Mesendoderm (in vitro differentiated cells): ENCODE measurements at places on chromosomes 2 and 18.
A peak's percentile ranks its signal among the peaks of the same experiment; 100 is the strongest.

GRCh38 chr18:28114472-28114871 is 62.5 kb downstream of the CDH2 start:
- H3K27ac ChIP-seq = no peak overlapping the region
- H3K36me3 ChIP-seq = no peaks in the 10 kb centered on the region
- H3K27me3 ChIP-seq = no peaks in the 10 kb centered on the region
- DNase-seq = no peak

- no peaks in the 10 kb centered on the region for H3K36me3 ChIP-seq
- no peak overlapping the region for H3K27ac ChIP-seq
- no peaks in the 10 kb centered on the region for H3K4me1 ChIP-seq
These were observed 11.2 kb downstream of the SLC40A1 start for GRCh38 chr2:189569295-189569910.

GRCh38 chr2:210092791-210093190 is 78.4 kb downstream of the KANSL1L start:
- no peak overlapping the region for H3K4me3 ChIP-seq
- H3K36me3 ChIP-seq = no peaks in the 10 kb centered on the region
- no peaks in the 10 kb centered on the region for H3K27me3 ChIP-seq
- H3K4me1 ChIP-seq = no peaks in the 10 kb centered on the region
- peak; percentile 32 for DNase-seq

GRCh38 chr2:3468296-3468988 is 50.9 kb downstream of the ADI1 start:
- H3K4me3 ChIP-seq = no peak overlapping the region
- no peak overlapping the region for H3K27ac ChIP-seq
- H3K36me3 ChIP-seq = no peaks in the 10 kb centered on the region
- H3K4me1 ChIP-seq = no peaks in the 10 kb centered on the region
- H3K27me3 ChIP-seq = no peaks in the 10 kb centered on the region

DNA sequence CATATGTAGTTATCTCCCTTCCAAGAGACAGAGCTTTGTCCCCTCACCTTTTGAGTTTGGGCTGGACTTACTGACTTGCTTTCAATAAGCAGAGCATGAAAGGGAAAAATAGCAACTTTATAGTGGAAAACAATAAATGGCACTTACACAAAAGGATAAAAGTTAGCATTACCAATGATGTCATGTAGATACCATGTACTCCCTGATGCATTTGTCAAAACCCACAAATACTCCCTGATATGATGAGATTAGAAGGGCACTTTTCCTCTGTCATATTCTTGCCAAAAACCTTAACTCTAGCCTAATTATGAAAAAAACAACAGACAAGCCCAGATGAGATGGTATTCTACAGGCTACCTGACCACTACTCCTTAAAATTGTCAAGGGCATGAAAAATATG is 16.0 kb downstream of the HIBCH start:
- no peak for DNase-seq
- no peak overlapping the region for H3K4me3 ChIP-seq
- H3K27ac ChIP-seq = no peak overlapping the region
- H3K36me3 ChIP-seq = no peaks in the 10 kb centered on the region
- H3K27me3 ChIP-seq = no peaks in the 10 kb centered on the region
- no peaks in the 10 kb centered on the region for H3K4me1 ChIP-seq

GRCh38 chr18:79386547-79386946 is 9.2 kb upstream of the NFATC1 start:
- no peak overlapping the region for H3K27ac ChIP-seq
- peaks cover 2% of the 10 kb centered on the region for H3K4me1 ChIP-seq
- H3K4me3 ChIP-seq = no peak overlapping the region
- H3K36me3 ChIP-seq = no peaks in the 10 kb centered on the region
- DNase-seq = no peak

DNA sequence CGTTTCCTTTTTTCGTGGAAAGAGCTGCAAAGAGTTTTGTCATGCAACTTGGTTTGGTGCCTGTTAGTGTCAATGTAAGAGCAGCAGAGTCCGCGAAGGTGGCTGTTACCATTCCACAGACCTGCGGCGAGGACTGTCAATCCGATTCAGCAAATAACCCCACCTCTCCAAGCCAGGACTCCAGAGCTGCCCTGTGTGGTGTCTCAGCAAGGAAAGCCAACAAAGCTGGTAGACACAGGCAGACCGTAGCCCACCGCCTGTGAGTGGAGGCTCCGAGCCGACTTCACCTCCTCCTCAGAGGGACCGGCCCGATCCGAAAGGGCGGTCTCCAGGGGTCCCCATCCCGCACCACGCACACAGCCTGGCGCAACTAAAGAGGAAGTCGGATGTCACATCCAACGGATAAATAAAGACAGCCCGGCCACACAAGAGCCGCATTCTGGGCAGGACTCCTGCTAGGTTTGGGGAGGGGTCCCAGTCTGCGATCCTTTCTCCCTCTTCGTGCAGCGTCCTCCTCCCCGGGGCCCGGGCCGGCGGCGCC is 819 bp downstream of the ANKRD44 start:
- H3K4me3 ChIP-seq = peak overlapping the region; percentile 24
- no peaks in the 10 kb centered on the region for H3K27me3 ChIP-seq
- H3K4me1 ChIP-seq = no peaks in the 10 kb centered on the region

DNA sequence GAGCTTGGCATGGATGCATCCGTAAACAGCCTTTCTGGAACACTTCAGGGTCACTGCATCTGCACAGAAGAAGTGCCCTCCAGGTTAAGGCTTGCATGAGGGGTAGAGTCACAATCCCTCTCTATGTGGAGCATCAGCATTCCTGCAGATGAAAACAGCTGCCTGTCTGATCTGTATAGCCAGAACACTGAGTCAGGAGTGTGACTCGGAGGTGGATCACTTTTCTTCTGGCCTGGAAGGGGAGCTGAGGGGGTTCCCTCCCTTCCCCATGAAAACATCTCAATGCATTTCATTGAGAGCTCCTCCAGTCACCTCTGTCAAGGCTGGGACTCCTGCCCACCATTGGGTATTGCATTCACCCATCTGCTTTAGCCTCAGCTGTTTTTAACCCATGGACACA is 72.5 kb upstream of the SERPINE2 start:
- H3K27ac ChIP-seq = no peak overlapping the region
- no peak overlapping the region for H3K4me3 ChIP-seq
- H3K4me1 ChIP-seq = no peaks in the 10 kb centered on the region
- no peaks in the 10 kb centered on the region for H3K36me3 ChIP-seq
- no peak for DNase-seq

DNA sequence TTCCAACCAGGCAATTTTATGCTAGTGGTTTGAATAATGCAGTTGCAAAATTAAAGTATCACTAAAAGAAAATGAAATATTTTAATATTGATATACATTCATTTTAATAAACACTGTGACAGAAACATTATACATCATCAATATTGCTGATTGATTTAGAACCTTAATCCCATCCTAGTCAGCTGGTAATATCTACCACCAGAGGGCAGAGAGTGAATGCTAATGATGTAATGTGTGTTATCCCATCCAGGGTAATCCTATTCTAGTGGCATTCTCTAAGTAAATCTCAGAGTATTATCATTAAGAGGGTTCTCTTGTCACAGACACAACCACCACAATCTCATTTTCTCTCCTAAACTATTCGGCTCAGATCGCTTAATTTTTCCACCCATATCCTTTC is 477.4 kb downstream of the CPS1 start:
- no peaks in the 10 kb centered on the region for H3K36me3 ChIP-seq
- no peaks in the 10 kb centered on the region for H3K27me3 ChIP-seq
- no peaks in the 10 kb centered on the region for H3K4me1 ChIP-seq
- H3K27ac ChIP-seq = no peak overlapping the region
- peak; percentile 72 for DNase-seq

- no peaks in the 10 kb centered on the region for H3K27me3 ChIP-seq
- no peaks in the 10 kb centered on the region for H3K36me3 ChIP-seq
- peaks cover 5% of the 10 kb centered on the region for H3K4me1 ChIP-seq
- H3K4me3 ChIP-seq = no peak overlapping the region
- no peak overlapping the region for H3K27ac ChIP-seq
These were observed 120.7 kb downstream of the LOXHD1 start for GRCh38 chr18:46536215-46536874.

DNA sequence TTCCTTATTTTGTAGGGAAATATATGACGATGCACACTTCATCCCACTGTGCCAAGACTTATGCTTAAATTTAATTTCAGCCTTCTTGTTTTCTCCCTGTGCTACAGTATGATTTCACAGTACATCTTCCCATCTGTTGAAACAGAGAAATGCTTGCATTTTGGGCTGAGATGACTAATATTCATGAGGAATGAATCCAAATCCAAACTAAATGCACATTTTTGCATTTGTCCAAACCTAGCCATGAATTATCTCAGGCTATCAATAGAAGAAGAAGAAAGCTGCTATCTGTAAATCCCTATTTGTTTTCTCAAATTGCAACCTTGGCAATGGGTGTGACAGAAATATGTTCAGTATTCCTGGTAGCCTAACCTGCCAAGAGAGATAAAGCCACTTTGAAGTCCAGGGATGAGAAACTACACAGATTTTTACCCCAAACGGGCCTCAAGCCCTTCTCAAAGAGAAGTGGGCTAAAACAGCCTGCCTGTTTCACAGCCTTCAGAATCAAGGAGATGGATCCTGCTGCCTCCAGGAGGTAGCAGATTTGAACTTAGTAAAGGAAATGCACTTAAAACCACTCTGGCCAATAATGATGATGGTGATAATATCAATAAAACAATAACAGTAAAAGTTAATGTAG is 306.9 kb upstream of the NT5C1B start:
- DNase-seq = no peak
- no peak overlapping the region for H3K27ac ChIP-seq
- no peaks in the 10 kb centered on the region for H3K27me3 ChIP-seq
- no peak overlapping the region for H3K4me3 ChIP-seq
- no peaks in the 10 kb centered on the region for H3K4me1 ChIP-seq

DNA sequence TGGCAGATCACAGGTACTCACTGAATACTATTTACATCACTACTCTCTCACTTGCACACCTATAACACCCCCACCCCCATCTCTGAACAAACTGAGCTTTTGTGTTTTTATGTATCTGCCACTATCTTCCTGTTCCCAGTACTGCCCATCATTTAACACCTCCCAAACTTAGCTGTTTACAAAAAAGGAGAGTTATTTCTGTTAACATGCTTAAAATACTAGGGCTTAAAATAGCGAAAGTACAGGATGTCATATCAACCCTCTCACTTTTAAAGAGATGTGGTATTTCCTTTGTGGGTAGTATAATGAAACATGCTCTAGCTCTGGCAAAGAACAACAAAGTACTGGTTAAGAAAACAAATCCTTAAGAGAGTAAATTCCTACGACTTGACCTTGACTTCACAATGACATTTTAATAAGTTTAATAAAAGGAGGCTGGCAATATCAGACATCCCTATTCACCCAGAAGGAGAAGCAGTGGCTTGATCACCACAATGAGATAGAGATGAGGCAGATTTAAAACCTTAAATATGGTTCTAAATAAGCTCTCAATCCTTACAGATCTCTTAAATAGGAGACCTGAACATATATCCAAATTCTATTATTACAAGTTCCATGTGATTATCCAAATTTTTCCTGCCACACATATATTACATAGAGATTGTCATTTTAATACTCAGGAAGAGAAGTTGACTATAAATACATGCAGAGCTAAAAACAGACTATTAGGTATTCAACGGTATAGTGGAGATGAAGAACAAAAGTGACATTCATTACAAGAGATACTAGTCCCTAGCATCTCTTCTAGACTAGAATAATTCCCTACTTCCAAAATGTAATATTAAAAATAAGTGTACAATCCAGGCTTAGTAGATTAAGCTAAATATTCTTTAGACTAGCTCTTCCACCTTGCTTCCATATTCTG is 36.9 kb downstream of the TRAK2 start:
- H3K4me1 ChIP-seq = no peaks in the 10 kb centered on the region
- no peak overlapping the region for H3K4me3 ChIP-seq
- DNase-seq = no peak
- H3K36me3 ChIP-seq = no peaks in the 10 kb centered on the region
- H3K27me3 ChIP-seq = no peaks in the 10 kb centered on the region

DNA sequence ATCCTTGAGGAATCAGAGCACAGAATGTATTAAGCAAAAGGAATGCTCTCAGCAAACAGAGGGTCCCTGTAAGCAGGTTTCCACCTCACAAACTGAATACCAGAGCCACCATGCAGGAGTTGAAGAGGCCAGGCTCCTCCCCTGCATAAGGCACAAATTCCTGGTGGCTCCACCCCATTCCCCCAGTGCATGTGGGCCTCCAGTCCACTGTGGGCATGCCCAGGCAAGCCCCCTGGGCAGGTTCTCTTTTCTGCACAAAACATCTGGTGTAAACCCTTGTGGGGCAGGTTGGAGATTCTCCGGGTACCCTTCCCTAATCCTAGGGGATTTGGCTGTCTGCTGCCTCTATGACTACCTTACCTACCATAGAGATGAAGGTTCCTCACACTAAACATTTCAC is 166.5 kb downstream of the PTPRM start:
- H3K4me1 ChIP-seq = peaks cover 5% of the 10 kb centered on the region
- H3K36me3 ChIP-seq = no peaks in the 10 kb centered on the region
- H3K27me3 ChIP-seq = no peaks in the 10 kb centered on the region

DNA sequence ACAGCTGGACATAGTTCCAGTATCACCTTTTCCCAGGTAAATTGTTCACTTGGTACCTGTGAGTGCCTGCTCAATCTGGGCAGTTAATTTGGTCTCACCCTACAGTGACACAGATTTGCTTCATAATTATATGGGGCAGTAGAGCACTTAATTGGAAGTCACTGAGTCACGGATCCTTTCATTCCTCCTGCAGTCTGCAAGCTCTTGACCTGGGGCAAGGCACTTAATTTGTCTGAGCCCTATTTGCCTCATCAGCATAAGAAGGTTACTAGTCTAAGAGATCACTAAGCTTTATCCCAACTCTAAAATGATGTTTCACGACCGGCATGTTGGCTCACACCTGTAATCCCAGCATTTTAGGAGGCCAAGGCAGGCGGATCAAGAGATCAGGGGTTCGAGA is 8.9 kb downstream of the FBXO36 start:
- H3K36me3 ChIP-seq = no peaks in the 10 kb centered on the region
- H3K27ac ChIP-seq = no peak overlapping the region
- H3K27me3 ChIP-seq = no peaks in the 10 kb centered on the region
- no peaks in the 10 kb centered on the region for H3K4me1 ChIP-seq
- no peak for DNase-seq
- no peak overlapping the region for H3K4me3 ChIP-seq

DNA sequence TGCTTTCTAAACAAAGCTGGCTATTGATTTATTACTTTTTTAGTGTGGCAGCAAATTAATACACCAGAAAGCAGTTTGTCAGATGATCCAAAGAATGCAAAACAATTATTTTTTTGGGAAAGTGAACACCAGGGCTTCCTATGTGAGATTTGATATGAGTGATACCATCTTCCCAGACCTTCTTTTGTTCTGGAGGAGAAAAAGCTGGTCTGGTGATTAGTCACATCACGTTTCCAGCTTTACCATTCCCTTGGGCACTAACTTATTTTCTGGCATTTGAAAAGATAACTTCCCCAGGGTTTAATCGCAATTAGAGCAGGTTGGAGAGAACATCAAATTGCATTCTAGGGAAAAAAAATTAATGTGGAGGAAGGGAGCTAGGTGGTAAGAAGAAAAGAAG is 182.9 kb upstream of the TANK start:
- no peaks in the 10 kb centered on the region for H3K27me3 ChIP-seq
- DNase-seq = no peak
- H3K4me3 ChIP-seq = no peak overlapping the region
- H3K36me3 ChIP-seq = no peaks in the 10 kb centered on the region
